Activated CD4-positive, alpha-beta T cell treated with anti-CD3 and anti-CD28 coated beads, Interleukin-2, amount 50 U/mL, for 4 hours (primary cell): ENCODE measurements at places on chromosomes 4 and X.
A peak's percentile ranks its signal among the peaks of the same experiment; 100 is the strongest.

DNA sequence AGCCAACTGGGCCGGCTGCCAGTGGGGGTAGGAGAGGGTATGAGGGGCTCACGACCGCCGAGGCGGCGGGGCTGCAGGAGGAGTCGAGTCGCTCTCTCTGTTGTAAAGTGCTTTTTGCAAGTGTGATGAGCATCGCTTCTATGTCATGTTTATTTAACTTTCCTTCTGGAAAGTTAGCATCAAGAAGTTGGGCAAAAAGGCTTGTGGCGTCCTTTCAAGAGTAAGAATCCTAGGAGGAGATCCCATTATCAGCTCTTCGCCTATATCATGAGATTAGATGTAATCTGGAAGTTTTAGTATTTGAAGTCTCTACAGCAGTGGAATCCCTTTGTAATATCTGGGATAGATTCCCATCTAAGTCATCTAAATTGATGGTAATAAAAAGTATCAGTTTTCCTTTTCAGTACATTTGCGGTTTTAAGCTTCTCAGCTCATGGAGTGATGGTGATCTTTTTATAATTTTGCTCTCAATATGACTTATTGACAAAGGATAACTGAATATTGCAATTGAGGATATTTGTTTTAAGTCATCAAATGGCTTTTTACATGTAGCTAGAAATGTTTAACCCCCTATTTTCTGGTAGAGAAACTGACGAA lies 1.7 kb downstream of the GALNT7 start:
- DNase-seq: no peak

DNA sequence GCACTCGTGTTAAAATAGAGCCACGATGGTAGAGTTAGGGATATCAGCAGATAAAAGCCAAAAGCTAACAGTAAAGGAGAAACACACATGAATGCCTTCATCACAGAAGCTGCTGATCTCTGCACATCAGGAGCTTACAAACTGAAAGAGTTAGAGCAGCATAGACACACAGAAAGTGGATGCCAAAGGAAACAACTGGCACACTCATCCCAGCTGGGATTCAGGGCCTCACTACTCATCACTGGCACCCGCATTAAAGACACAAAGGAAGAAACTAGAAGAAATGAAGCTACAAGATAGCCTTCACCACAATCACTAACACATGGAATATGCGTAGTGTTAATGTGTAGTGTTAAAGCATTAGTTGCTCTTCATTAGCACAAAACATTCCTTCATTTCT lies 156.4 kb upstream of the TBL1X start:
- no peak for DNase-seq

GRCh38 chr4:171390626-171391025 lies 422.6 kb upstream of the GALNTL6 start:
- no peak for DNase-seq

- DNase-seq: no peak
These were observed 123.4 kb downstream of the PARM1 start for GRCh38 chr4:75056277-75056676.

DNA sequence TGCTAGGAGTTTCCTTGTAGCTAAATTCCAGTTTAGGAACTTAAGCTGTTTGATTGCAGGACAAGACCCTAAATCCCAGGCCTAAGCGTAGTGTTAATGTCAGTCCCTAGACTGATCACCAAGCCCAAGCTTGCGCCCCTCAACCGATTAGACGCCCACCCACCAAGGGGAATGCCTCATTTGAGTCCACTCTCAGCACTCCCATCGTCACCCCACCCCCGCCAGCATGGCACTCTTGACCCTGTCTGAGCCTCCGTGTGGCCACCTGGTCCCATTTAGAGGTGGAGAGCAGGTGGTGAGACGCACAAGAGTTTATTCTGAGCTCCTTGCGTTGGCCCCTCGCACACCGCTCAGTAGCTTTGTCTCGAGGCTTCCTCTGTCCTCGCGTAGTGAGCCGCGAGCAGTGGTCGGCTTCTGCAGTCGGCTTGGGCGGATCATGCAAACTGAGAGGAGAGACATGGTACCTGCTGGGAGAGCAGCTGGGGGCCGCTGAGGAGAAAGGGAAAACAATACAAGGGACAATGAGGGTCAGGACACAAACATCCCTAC lies 48.5 kb upstream of the ZNF157 start:
- no peak for DNase-seq

- DNase-seq: no peak
These were observed 31.8 kb downstream of the AMMECR1 start for GRCh38 chrX:110286106-110286505.

- no peak for DNase-seq
These were observed 121.1 kb upstream of the OTUD4 start for GRCh38 chr4:145301386-145302080.

DNA sequence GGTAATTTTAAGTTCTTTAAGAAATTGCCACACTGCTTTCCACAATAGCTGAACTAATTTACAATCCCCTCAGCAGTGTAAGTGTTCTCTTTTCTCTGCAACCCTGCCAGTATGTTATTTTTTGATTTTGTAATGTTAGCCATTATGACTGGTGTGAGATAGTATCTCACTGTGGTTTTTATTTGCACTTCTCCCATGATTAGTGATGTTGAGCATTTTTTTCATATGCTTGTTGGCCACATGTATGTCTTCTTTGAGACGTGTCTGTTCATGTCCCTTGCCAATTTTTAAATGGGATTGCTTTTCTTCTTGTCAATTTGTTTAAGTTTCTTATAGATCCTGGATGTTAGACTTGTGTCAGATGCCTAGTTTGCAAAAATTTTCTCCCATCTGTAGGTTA lies 86.1 kb downstream of the BMP3 start:
- DNase-seq: no peak

DNA sequence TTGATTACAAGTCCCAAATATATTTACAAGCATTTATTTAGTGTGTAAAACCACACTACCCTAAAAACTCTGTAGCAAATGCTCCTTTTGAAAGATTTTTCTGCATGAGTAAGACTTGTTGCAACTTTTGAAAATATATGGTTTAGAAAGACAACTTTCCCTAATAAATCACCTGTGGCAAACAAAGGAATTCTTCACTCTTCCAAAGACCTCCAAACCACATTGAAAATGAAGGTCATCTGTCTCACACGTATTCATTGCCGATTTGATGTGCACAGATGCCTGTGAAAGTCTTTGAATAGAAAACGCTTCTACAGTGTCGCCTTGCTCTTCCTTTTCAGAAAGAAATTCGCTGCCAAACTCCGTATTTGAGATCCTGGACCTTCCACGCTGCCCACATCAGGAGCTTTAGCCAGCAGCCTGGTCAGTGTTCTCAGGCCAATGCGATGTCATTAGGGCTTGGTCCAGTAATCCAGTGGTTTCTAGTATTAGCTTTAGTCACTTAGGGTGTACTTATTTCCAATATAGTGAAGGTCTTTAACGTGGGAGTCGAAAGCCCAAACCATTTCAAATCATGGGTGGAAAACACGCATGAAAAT lies 22.2 kb downstream of the SPINK2 start:
- DNase-seq: no peak

GRCh38 chrX:132786217-132786616 lies 172.2 kb downstream of the HS6ST2 start:
- no peak for DNase-seq

DNA sequence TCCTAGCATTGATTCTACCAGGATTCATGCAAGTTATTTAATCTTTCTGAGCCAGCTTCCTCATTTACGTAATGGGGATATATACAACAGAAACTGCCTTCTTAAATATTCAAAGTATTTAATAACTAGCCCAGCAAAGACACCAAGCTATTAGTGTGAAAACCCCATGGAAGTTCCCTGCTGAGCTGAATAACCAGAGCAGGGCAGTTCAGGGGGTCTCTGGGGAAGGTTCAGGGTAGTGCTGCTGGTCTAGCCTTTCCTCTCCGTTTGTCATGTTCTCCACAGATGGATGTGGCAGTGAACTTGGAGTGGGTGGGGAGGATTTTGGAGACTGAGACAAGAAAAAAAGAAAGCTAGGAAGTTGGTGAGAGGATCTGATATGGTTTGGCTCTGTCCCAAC lies 240.8 kb upstream of the TAPT1 start:
- DNase-seq: no peak

- DNase-seq: no peak
These were observed 1.6 kb downstream of the OTUD4 start for GRCh38 chr4:145178740-145179280.

GRCh38 chr4:70873216-70873615 lies 29.0 kb upstream of the MOB1B start:
- no peak for DNase-seq

DNA sequence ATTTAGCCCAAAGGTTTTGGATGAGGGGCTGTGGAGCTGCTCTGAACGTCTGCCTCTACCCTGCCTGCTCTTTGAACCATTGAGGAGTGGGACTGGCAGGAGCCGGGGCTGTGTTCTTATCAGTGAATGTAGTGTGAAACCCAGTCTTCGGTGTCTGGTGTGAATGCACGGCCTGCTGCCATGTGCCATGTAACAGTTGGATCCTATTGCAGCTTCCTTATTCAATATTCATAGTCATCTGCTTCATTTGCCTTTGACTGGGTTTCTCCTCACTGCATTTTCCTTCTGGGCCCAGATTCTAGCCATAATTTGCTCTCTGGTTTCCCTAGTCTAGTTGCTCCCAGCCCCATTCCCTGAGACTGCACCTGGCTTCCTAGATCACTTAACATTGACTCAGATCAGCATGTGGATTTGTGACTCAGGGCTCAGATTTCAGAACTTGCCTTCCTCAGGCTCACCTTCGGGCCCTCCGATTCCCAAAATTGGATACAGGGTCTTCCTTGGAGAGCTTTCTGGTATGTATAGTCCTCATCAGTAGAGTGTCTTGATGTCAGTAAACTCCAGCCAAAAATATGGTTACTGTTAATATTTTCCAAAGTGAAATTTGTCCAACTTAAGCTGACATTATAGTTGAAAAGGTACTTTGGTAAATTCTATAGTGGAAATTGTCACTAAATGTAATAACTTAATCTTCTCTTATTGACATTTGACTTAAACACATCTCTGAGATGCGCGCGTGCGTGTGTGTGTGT lies 94.0 kb upstream of the DDIT4L start:
- DNase-seq: no peak

DNA sequence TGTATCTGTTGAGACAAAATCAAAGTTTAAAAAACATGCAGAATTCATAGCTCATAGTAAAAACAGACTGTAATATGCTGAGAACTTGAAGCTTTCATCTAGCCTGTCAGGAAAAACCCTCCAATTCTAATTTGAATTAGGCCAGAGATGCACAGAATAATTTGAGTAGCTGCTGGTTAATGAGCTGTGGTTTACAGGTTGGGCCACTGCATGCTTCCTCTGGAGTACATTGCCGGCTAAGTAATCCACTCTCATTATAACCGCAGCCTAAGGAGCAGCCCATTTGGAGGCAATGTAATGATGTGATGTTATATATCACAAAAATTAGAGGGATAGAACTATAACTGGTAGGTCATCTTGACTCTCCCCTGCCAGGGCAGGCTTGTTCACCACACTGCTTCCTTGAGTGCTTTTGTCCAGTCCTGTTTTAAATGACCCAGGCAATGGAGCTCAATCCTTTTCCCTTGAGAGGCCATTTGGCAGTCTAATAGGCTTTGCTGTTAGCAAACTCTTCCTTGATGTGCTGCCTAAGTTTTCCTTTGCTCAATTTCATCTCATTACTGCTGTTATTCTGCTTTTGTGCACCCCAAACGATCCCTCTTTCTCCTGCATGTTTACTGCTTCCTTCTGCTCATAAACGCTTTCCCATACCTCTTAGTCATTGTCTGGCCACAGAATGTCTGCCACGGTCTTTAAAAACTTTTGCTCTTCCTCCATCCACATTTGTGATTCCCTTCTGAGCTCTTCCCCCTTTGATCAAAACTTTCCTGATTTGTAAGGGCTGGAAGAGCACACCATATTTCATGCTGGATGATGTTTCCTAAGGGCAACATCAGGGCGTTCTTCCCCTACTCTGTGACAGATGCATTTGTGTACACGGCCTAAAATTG lies 230.9 kb downstream of the C4orf33 start:
- DNase-seq: no peak

- DNase-seq: peak; percentile 54
These were observed 4.8 kb downstream of the FLNA start for GRCh38 chrX:154369449-154370299.

- peak; percentile 58 for DNase-seq
These were observed at the start of gene CXCR3 for GRCh38 chrX:71618303-71618721. Gene CXCR3 (minus strand): TSS chrX:71618511. CDS start chrX:71618449, 62 bp downstream.
